Naive thymus-derived CD4-positive, alpha-beta T cell (primary cell): ENCODE measurements at places on chromosomes 7 and 10. TPM values are rescaled to one million over a fixed set of nuclear protein-coding genes. Genes with fewer than 3 reads are reported as not detected.

GRCh38 chr10:114389426-114389825 is 14.9 kb downstream of the AFAP1L2 start:
- DNase-seq = no peak

EIF5AL1 gene
- total RNA-seq = 1.0 TPM

DNA sequence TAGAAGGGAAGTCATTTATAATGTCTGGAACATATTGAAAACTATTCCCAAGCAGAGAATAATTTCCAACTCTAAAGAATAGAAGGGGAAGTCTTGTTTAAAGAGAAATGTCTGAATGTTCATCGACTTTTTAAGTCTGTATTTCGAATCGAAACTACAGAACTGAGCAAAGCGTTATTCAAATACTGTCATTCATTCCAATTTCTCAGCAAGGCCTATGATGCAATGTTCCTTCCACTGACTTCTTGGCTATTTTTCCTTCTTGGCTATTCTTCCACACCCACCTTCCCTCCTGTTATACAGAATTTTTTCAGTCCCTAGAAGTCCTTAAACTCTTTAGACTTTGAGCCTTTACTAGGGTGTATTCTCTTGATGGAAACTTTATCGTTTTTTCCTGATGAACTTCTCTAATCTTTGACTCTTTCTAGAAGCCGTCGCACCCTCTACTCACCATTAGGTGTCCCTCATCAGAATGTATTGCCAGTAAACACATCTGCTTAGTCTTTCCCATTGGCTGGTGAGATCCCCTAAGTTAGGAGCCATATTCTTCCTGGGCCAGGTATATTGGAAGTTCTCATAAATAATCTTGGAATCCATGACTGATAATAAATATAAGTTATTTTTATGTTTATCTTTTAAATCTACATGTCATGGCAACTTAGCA is 235.7 kb upstream of the CCDC6 start:
- DNase-seq = no peak

DNA sequence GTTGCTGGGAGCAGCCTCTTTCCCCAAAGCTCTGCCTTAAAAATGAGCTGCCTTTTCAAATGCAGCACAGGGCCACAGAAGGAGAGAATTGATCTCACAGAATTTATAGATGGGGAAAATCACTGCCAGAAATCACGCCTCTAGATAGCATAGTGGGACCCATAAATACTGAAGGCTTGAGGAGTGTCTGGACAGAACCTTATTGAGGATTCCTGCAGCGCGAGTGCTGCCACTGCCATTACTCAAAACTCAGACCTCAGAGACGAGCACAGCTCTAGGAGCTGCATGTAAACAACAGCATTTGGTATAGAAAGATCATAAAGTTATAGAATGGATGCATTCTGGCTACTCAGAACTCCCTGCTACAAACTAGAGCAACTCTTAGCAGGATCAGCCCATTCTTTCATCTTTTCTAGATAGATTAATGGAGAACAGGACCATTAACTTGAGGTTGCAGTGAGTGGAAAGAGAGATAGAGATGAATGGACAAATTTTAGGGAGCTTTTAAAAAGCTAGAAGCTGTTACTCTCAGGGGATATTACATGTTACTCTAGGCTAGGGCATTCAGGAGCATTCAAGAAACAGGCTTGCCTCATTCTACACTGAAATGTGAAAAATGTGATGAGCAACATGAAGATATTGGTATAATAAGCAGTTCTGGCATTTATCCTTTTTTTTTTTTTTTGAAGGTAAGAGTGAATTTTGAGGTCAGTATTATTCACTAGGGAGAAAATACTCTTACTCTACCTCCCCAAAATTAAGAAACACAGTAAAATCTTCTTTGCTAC is 267.2 kb upstream of the SLC26A5 start:
- DNase-seq = no peak

DNA sequence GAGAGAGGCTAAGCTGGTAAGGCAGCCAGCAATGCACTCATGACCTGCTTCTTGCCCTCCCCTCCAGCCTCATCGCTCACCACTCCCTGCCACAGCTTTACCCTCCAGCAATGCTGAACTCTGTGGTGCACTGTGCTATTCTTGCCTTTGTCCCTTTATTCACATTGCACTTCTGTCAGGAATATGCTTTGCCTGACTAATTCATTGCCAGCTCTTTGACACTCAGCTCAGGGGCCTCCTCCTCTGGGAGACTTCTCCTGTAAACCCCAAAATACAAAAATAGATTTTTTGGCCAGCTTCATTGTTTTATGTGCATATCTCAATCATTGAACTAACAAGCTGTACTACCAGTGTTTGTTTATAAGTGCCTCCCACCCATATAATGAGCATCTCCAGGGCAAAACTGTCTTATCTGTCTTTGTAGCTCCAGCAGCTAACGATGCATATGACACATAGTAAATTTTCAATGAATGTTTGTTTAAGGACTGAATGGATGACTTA is 8.2 kb downstream of the CNNM1 start:
- DNase-seq = no peak

- no peak for DNase-seq
These were observed 21.2 kb downstream of the VSTM2A start for GRCh38 chr7:54563329-54563916.

LIPN gene
- total RNA-seq = not detected

DNA sequence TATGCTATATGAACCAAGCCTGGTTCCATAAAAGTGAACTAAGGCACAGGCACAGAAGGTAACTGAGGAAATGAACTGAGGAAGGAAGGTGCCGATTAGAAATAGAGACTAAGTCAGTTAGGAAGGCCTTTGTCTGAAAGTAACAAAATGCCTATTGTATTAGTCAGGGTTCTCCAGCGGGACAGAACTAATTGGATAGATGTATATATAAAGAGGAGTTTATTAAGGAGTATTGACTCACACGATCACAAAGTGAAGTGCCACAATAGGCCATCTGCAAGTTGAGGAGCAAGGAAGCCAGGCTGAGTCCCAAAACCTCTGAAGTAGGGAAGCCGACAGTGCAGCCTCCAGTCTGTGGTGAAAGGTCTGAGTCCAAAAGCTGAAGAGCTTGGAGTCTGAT is 13.9 kb upstream of the PLXNA4 start:
- DNase-seq = no peak

H2BK1 gene
- total RNA-seq = 5.6 TPM

DNA sequence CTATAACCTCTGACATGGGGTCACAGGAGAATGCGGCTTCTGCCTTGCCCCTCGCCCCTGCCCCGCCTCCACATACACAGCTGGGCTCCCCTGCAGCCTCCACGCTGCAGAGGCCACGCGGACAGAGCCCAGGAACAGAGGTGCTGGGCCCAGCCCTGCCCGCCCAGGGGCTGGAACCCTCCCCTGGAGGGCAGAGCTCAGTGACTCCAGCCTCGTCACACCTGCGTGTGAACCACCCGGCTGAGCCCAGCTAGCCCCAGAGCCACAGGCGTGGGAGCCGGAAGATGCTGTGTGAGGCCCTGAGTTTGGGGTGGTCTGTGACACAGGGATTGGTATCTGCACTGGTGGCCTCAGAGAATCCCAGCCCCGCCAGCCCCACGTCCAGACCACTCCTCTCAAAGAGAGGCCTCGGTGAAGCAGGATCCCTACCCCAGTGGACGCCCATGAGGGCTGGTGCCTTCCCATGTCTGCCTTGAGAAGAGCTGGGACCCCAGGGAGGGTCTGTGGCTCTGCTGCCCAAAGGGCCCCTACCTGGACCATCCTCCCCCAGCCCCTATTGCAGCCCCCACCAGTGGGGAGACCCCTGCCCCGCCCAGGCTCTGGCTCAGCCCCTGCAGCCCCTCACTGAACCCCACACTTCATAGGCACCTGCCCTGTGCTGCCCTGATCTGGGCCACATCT is 8.1 kb upstream of the ADAP1 start:
- DNase-seq = no peak

RPP30 gene
- 45.6 and 49.9 TPM in 2 replicates for total RNA-seq

DNA sequence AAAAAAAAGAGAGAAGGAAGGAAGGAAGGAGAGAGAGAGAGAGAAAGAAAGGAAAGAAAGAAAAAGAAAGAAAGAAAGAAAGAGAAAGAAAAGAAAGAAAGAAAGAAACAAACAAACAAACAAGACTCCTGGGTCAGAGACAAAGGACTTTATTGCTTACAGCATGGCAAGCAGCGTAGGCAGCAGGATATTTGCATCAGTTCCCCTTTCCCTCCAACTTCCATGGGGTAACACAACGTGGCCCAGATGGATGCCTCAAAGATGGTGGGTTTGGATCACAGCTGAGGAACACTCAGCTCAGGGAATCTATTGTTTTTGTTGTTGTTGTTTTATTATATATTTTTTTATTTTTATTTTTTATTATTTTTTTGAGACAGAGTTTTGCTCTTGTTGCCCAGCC is 128.5 kb upstream of the VKORC1L1 start:
- DNase-seq = no peak

DNA sequence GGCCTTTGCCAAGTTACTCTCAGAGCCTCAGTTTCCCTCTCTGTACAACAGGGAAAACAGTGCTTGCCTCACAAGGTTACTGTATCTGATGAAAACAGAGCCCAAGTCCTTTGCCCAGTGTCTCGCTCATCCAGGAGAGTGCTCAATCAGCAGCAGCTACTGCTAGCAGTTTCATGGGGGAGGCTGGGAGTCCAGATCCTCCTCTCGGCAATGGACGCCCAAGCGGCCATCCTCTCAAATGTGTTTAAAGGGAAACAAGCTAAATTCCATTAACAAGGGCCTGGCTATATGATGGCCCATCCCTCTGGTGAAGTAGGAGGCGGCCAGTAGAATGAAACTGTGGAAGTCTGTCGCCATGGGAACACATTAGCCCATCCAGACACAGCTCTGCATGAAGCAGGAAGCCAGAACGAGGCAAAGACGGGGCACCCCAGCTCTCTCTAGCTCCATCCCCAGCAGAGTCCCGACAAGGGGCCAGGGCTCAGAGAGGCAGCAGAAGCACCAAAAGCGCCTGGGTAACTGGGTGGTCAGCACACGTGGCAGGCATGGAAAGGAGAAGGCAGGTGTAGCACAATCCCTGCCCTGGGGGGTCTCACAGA is 35.2 kb downstream of the FAM53B start:
- no peak for DNase-seq

TYW1B gene
- total RNA-seq = 6.3 TPM

DNA sequence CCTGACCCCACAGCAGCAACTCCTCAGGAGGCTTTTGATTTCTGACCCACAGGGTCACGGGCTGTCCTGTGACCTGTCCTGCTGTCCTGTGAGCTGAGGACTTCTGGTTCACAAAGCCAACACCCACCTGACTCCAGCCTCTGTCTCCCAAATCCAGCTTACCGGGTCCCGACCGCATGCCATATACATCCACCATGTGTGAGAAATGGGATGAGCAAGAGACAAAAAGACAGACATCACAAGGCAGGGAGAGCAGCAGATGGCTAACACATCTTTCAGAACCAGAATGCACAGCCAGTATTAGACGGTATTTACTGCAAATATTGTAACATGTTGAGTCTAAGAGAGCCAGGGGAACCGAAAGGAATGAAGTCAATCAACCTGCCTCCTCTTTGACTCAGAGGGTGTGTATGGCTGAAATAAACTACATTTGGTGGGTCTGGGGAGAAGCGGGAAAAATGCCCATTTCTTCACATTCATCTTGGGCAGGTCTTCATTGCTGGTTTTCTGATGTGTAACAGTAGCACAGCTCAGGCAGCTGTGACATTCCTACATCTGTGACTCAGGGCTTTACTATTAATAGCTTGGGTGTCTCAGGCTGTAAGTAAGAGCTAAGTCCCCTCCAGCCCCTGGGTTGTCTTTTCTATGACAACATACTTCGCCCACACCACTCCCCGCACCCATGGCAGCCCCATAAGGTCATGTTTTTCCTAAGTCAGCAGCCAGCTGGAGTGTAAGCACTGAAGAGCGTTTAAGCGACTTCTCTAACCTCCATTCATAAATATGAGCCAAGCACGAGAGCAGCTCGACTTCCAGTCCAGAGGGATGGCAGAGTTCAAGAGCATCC is 25.0 kb downstream of the ABLIM1 start:
- DNase-seq = no peak

GRCh38 chr7:55105952-55106351 is 87.1 kb downstream of the EGFR start:
- no peak for DNase-seq

ASB10 gene
- total RNA-seq = not detected

- no peak for DNase-seq
These were observed 82.2 kb downstream of the GTF2IRD1 start for GRCh38 chr7:74535951-74536356.

DNA sequence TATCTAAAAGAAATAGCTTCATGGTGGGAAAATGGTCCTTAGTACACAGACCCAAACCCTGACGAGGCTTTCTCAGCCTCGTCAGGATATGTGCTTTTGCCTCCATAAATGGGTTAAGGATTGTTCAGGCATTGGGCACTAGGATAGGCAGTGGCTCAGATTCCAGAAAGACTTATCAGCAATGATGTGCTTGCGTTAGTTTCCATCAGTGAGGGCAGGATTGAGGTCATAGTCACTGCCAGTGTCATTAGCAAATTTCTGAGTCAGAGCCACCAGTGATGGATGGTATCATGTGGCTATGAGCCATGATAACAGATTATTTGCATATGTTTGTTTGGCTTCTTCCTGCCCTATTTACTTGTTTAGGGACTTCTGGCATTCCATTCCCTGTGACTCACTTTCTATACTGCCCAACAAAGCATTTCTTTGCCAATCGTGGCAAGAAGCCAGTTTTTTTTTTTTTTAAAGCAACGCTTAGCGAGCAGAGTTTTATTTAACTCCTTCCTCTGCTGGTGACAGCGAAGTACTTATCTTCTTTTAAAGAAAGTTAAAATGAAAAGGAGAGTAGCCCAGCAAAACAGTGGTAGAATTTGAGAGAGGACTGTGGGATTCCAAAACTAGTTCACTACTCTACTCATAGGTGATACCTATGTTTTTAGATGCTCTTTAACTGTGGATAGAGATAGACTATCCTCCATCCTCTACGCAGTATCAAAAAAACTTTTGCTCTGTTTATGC is 44.4 kb downstream of the MYPN start:
- no peak for DNase-seq

- DNase-seq = no peak
These were observed 35.0 kb downstream of the TNS3 start for GRCh38 chr7:47546733-47547494.

DNA sequence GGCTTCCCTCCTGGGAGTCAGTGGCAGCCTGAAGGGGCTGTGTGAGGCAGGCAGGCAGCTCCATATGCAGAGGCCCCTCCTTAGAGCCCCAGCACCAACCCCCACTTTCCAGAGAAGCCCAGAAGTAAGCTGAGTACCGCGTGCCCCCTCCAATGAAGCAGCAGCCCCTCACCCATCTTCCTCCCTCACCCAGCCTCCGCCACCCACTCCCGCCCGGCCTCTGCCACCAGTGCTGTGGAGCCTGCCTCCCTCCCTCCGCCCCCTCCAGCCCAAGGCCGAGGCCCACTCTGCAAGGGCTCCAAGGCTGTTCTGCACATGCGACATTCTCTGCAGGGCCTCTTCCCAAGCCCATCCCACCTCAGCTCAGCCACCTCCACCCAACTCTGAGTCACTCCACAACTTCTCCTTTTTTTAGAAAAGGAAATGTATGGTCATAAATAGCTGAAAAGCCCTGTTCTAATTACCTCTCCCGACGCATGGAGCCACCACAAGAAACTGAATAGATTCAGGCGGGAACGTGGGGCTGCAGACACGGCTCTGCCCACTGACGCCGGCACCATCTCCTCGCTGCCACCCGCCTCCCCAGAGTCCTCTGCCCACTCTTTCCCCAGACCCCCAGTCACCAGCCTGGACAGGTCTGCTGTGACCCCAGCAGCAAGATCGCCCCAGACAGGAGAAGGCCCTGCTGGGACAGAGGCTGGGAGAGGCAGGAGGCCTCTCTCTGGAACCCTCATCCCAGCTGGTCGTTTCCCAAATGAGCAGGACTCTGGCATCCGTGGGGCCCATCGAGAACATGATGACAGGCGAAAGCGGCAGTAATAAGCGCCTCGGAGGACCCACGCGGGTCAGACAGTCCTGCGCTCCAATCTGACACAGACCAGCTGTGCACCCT is 213.9 kb downstream of the MAD1L1 start:
- DNase-seq = no peak

ZPBP gene
- not detected for total RNA-seq
